ENCODE measurements at places on chromosomes 11 and 22. TPM values are rescaled to one million over a fixed set of nuclear protein-coding genes. Genes with fewer than 3 reads are reported as not detected.

Gene CCDC89
- 0.50 TPM for total RNA-seq

Gene CEND1
- 0.18 TPM for total RNA-seq

Gene SLC6A5
- total RNA-seq: not detected

DNA sequence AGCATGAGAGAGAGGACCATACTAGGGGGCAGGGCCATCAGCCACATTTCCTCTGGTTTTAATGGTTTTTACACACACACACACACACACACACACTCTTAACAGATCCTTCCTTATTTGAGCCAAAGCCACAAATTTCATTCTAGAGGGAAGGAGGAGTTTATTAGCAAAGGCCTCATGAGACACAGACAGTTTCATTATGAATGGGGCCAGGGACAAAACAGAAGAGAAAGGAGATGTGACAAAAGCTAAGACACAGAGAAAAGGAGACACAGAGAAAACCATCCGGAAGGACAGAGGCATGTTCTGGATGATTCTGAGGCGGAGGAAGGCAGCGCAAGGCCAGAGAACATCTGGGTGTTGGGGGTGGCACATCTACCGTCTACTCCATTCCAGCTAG lies 32.2 kb upstream of the ARFGAP3 start:
- DNase-seq: no peak

- DNase-seq: peak; percentile 90
Observed at GRCh38 chr11:64894070-64894811, 15.8 kb upstream of the EHD1 start.
